ENCODE measurements at places on chromosomes 7 and 10.

DNA sequence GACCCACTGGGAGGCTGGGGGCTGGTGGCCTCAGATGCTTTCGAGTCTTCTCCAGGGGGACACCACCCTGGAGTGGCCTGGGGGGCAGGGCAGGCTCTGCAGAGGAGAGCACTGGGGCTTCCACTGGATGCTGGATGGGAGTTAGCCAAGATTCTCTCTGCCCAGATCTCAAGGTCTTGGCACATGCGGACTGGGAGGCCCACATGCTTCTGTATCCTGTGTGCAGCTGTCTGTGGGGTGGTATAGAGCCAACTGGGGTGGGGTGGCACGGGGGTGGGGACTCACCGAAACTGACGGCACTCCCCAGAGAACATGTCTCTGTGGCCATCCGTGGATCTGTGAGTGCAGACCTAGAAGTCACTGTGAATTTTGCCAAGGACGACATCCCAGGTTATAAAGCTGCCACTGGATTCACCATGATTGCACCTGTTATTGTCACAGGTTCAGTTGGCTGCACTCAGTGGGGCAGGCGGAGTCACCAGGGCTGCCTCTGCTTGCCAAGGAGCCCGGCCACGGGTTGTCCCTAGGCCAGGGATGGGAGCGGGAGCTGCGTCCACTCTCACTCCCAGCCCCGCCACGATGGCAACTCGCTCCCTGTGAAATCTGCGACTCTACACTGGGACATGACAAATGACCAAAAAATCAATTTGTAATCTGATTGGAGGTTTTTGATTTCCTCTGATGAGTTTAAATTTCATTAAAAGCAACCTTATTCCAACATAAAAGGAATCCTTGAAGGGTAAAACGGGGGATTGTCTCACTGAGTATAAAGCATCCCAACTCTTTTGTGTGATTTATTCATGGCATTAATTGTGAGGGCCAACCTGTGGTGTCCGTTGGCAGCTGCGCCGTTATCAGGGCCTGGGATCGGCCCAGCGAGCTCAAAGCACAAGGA is 131.3 kb downstream of the EBF3 start:
- no peak for DNase-seq

DNA sequence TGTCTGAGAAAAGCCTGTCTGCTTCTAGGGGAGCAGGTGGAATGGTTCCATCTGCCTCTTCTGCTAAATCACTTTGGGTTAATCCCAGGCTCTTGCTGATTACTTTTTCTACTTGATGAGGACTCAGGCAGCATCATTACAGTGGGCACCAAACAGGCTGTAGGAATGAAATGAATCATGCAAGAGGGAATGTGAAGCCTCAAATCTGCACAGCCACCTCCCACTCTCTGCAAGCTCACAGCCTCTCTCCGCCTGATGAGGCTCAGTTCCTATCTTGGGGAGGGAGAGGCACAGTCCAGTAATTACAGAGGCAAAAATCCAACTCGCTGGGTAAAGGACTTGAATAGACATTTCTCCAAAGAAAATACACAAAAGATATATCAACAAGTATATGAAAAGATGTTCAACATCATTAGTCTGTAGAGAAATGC is 34.0 kb downstream of the HSPA12A start:
- no peak for DNase-seq

GRCh38 chr10:91472911-91473310 is 62.8 kb downstream of the HECTD2 start:
- DNase-seq, result no peak

- DNase-seq, result no peak
Observed at GRCh38 chr7:47211519-47211973, 370.4 kb downstream of the TNS3 start.

DNA sequence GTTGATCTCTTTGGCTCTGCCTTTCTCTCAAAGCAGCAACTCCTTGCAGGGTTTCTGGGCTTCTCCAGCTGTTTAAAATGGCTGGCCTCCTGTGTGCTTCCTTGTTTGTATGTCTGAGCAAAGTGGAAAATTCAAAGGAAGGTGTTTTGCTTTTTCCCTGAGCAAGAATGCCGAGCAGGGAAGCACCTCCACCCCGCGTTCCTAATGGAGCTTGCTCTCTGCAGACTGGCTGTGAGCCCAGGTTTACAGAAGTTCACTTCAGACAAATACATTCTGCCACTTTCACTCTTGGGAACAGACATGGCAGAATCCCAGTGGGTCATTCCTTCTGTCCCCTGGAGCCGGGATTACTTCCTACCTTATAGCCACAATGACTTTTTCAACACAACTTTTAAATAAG is 181.8 kb upstream of the AGK start:
- DNase-seq, result no peak

GRCh38 chr10:64080071-64080470 is 558.9 kb downstream of the REEP3 start:
- DNase-seq, result no peak

- no peak for DNase-seq
Observed at GRCh38 chr10:74300666-74301065, 149.6 kb downstream of the ADK start.

DNA sequence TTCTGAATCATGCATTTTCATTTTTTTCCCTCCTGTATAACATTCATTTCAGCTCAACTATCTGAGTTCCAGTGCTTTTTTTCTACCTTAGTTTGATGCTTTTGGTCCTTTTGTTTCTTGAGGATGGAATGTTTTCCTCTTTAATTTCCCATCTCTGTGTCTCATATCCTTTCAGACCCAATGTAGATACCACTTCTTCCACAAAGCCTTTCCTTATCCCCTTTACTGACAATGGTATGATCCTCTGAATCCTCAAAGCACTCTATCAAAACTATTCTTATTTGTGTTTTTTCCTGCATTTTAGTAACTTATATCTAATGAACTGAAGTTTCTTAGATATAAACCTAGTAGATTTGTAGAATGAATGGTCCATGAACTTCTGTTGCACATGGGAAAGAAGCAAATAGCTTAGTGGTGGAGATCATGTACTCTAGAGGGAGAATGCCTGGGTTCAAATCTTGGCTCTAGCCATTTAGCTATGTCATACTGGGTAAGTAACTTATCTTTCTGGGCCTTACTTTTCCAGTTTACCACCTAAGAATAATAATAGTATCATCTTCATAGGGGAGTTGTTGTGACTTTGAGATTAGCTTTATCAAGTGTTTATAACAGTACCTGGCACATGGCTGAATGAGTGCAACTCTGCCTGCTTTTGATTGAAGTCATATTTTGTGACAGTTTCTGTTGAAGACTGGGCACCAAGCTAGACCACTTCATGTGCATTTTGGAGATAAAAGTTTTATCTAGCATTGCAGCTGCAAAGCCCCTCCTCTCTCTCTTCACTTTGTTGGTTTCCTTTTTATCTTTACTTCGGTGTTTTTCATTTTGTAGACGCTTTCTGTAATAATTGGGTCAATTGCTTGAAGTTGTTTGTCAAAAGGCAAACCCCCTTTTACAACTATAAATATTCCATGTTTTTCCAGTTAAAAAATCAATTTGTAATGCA is 18.5 kb downstream of the STAM start:
- DNase-seq, result no peak

GRCh38 chr10:90162271-90162853 is 461.0 kb downstream of the KIF20B start:
- no peak for DNase-seq

DNA sequence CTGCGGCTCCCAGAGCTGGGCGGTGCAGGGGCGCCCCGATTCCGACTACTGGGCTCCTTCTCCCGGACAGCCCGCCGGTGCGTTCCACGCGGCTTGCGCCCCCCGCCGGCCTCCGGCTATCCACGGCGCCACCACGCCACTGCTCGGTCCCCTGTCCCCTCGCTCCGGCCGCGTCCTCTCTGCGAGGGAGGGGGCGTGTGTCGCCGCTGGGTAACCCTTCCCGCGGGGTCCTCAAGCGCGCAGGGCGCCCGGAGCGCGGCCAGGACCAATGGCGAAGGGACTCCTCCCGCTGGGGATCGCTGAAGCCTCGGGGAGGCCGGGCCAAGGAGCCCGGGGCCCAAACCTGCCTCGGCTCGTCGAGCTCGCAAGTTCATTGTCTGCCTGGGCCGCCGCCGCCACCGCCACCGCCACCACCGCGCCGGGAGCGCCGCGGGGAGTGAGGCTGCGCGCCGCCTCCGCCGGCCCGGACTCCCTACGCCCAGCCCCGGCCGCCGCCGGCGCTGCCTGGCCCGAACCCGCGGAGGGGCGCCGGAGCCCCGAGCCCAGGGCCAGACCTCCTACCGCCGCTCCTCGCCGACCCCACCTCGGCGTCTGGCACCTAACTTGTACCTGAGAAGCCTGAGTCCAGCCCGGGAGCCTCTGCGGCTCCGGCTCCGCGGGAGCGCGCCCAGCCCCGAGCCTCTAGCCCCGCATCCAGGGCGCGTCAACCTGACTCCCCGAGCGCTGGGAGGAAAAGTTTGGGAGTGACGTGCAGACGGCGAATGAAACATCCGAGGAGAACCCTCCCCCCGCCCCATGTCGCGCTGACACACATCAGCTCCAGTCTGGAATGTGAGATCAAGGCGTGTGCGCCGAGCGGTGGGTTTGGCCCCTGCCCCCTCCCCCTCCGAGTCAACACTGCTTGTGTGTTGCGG is at the start of gene CHST15:
Gene CHST15, minus strand, starts transcription at position 739 of the 914 bp plus-strand sequence. CDS start 47,386 bp downstream, outside the sequence.
- DNase-seq, result peak; percentile 64

DNA sequence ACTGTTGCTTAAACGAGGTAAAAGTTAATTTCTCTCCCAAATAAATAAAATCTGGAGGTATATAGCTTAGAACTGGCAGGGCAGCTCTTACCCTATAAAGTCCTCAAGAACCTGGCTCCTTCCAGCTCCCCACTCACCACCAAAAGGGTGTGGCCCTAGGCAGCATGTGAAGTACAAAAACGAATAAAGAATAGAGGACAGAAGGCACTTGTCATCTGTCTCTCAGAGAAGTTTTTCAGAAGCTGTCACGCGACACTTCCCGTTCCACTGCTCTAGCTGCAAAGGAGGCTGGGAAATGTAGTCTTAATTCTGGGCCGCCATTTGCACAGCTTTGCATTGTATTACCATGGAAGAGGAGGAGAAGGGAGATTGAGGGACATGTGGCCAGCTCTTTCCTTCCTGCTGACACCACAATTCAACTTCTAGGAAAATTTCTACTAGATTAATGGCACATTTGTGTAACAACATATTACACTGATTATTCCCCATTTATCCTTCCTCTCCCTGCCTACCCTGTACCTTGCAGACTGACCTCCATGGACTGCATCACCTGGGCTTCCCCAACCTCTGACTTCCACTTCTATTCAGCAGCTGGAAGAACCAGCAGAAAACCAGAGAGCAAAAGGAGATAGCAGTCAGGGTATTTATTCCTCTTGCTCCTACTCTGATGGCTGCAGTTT is 62.2 kb downstream of the CCDC71L start:
- DNase-seq, result peak; percentile 17

- no peak for DNase-seq
Observed at GRCh38 chr7:43844257-43844656, 25.1 kb downstream of the MRPS24 start.

GRCh38 chr10:86520871-86521677 is 518 bp downstream of the WAPL start:
- DNase-seq, result peak; percentile 59

DNA sequence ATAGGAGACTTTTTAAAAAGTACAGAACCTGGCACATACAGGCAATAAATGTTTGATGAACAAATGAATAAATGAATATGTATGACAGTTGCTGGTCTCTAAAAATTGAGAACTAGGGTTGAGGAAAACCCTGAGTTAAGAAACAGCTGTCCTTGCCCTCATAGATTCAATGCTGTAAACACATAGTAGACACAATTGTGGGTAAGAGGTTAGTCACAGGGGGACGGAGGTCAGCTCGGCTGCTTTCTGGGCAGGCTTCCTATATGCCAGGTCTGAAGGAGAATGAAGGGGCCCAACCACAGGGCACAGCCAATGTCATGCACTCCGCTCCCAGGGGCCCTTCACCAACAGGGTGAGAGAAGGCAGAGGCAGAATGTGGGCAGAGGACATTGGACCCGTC is 143.3 kb upstream of the RSU1 start:
- no peak for DNase-seq

- DNase-seq, result no peak
Observed at GRCh38 chr7:116899308-116899707, 36.9 kb downstream of the CAPZA2 start.

- no peak for DNase-seq
Observed at GRCh38 chr7:28140979-28141378, 39.6 kb downstream of the JAZF1 start.

- no peak for DNase-seq
Observed at GRCh38 chr7:7148798-7149481, 33.4 kb upstream of the C1GALT1 start.

DNA sequence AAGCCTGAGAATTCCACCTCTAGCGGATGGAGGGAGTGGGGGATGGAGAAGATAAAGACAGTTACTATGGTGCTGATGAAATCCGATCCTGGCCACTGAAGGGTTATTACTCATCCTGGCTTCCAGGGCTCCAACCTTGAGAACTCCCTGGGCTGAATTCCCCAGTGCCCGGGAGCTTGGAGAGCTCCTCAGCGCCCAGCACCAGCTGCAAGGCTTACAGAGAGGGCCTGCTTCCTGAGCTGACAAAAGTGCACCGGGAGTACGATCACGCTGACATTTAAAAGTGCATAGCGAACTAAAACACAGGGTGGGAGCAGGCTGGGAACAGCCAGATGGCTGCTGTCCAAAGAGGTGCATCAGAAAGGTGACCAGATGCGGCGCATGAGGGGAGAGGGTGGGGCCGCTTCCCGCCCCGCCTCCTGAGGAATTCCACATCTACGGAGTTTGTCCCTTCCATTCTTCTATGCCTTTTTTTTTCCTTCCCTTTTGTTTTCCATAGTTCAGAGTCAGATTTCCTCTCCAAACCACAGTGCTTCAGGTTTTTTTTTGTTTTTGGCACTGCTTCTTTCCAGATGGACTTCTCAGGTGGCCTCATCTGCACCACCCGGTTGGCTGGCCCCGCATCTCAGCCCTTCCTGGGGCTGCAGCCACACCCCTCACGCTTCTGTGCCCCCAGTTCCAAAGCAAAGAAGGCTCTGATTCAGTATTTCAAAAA is 62.4 kb upstream of the MKRN1 start:
- peak; percentile 74 for DNase-seq

- peak; percentile 88 for DNase-seq
Observed at GRCh38 chr7:13981070-13981469, 8.4 kb downstream of the ETV1 start.

DNA sequence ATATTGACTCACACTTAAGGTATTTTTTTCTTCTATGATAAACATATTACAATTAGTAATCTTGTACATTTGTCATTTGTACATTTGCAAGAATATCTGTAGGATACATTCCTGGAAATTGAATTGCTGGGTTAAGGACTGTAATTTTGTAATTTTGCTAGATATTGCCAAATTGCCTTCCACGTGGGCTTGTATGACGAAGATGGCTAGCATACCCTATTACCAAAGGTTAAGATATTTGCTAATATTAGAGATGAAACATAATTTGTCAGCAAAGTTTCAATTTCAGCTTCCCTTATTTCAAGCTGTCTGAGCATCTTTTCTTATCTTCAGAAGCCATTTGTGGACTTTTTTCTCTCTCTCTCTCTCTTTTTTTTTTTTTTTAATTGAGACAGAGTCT is 1.0 kb upstream of the LYZL2 start:
- DNase-seq, result no peak

GRCh38 chr7:38398725-38399321 is 125.4 kb upstream of the TARP start:
- peak; percentile 36 for DNase-seq

Data from hindlimb muscle (tissue), 1 donor.